ENCODE measurements at places on chromosomes 5 and 9. TPM values are rescaled to one million over a fixed set of nuclear protein-coding genes. Genes with fewer than 3 reads are reported as not detected.

Gene KIAA0825
- 1.9 TPM for total RNA-seq

Gene DIRAS2
- total RNA-seq, result 1.7 TPM

Gene MARVELD2
- total RNA-seq, result 40.9 TPM

Gene PCDHGC4
- 2.2 TPM for total RNA-seq

Gene BHMT2
- not detected for total RNA-seq

GRCh38 chr9:8684978-8685708, 885.6 kb upstream of the DMAC1 start:
- H3K27ac ChIP-seq, result no peak overlapping the region
- no peaks in the 10 kb centered on the region for H3K27me3 ChIP-seq
- H3K4me1 ChIP-seq, result no peaks in the 10 kb centered on the region

DNA sequence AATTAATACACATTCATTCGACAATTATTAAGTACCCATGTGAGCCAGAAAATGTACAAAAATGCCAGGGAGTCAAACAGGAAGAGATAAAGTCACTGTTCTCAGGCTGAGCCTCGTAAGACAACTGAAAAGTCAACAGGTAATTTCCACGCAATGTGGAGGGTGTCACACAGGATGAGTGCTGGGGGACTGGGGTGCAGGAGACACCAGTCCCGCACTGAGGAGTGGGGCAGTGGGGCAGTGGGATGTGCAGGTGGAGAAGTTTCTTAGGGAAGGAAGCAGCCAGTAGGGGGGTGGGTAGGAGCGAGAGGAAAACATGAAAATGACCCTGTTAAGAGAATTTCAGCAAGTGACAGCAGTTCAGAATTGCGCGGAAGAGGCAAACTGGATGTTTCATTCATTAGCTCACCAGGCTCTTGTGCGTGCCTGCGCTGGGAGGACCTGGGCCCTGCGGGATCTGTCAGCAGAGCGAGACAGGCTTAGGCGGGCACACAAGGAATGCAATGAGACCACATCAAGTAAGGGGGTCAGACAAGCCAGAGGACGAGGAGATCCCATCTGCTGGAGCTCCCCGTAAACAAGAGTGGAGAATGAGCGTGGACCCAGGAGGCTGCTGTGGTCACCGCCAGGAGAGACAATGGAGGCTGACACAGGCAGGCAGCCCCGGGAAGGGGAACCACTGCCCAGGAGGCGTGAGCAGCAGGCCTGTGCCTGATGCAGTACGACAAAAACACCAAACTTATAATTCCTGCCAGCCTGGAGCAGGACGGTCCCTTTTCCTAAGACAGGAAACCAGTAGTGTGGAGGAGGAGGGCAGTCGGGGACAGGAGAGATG, 21.0 kb downstream of the CAMSAP1 start:
- H3K27ac ChIP-seq, result no peak overlapping the region
- no peaks in the 10 kb centered on the region for H3K27me3 ChIP-seq
- H3K36me3 ChIP-seq, result no peaks in the 10 kb centered on the region
- H3K4me3 ChIP-seq, result no peak overlapping the region
- DNase-seq, result no peak

- peaks cover 10% of the 10 kb centered on the region for H3K4me1 ChIP-seq
- no peak overlapping the region for H3K4me3 ChIP-seq
- peaks cover 35% of the 10 kb centered on the region for H3K27me3 ChIP-seq
- H3K27ac ChIP-seq, result no peak overlapping the region
- peak; percentile 82 for DNase-seq
Measured at GRCh38 chr9:113657765-113658544, 194.4 kb downstream of the RGS3 start.

- DNase-seq, result no peak
- H3K36me3 ChIP-seq, result no peaks in the 10 kb centered on the region
- no peaks in the 10 kb centered on the region for H3K4me1 ChIP-seq
- no peaks in the 10 kb centered on the region for H3K27me3 ChIP-seq
- H3K27ac ChIP-seq, result no peak overlapping the region
Measured at GRCh38 chr9:88017096-88017495, 42.8 kb upstream of the CDK20 start.

- peak overlapping the region; percentile 18 for H3K4me3 ChIP-seq
- peaks cover 79% of the 10 kb centered on the region for H3K36me3 ChIP-seq
- peak; percentile 79 for DNase-seq
- H3K27me3 ChIP-seq, result no peaks in the 10 kb centered on the region
- H3K4me1 ChIP-seq, result peaks cover 67% of the 10 kb centered on the region
- H3K27ac ChIP-seq, result peak overlapping the region; percentile 91
Measured at GRCh38 chr5:141521244-141521781, 32.4 kb downstream of the PCDHGC5 start.

DNA sequence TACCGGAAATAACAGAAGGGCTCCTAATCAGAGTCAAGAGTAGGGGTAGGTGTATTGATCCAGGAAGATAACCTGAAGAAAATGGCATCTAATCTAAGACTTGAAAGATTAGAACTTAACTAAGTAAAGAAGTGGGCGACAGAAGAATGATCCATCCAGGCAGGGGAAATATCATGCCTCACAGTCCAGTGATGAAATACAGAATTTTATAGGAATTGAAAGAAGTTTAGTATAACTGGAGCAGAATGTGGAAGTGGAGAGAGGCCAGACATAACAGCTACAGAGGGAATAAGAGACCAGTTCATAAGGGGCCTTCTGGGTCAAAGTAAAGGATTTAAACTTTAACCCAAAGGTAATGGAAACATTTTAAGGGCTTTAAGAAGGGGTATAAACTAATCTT, 42.2 kb downstream of the ERP44 start:
- no peaks in the 10 kb centered on the region for H3K4me1 ChIP-seq
- no peak overlapping the region for H3K4me3 ChIP-seq
- DNase-seq, result no peak
- no peak overlapping the region for H3K27ac ChIP-seq
- H3K27me3 ChIP-seq, result no peaks in the 10 kb centered on the region
- no peaks in the 10 kb centered on the region for H3K36me3 ChIP-seq

DNA sequence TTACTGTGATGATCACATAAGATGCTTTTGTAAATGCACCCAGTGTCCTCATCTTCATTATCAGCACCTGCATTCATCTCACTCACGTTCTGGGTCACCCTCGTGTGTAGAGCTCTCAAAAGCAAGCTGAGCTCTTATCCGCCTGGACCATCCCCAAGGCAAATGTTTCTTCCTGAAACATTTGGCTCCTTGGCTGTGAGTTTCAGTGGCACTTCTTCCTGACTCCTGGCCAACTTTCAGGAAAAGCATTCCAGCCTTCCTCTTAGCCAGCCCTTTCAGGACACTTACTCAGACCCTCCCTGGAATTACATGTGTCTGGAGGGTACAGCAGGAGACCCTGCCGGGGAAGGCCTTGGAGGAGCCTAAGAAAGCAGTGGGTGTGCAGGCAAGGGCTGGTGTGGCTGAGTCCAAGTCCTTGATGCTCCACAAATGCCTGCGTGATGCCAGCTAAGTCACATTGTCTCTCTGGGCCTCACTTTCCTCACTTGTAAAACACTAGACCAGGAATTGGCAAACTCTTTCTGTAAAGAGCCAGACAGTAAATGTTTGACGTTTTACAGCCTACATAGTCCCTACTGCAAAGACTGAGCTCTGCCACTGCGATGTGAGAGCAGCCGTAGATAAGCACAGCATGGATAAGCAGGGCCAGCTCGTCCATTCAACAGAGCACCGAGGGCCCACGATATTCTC, 72.1 kb downstream of the PDE6A start:
- no peaks in the 10 kb centered on the region for H3K36me3 ChIP-seq
- no peak for DNase-seq
- no peak overlapping the region for H3K27ac ChIP-seq
- H3K27me3 ChIP-seq, result peaks cover 25% of the 10 kb centered on the region

DNA sequence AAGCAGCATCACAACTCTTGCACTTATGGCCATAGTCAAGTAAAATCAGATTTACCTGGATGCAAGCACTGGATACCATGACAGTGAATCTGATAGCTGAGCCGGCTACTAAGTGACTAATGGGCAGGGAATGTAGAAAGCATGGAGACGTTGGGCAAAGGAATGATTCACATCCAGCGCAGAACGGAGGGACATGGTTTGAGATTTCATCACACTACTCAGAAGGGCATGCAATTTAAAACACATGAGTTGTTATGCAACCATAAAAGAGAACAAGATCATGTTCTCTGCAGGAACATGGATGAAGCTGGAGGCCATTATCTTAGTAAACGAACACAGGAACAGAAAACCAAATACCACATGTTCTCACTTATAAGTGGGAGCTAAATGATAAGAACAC, 169.1 kb upstream of the PIK3R1 start:
- H3K36me3 ChIP-seq, result peaks cover 7% of the 10 kb centered on the region
- H3K27me3 ChIP-seq, result no peaks in the 10 kb centered on the region
- peak; percentile 57 for DNase-seq

DNA sequence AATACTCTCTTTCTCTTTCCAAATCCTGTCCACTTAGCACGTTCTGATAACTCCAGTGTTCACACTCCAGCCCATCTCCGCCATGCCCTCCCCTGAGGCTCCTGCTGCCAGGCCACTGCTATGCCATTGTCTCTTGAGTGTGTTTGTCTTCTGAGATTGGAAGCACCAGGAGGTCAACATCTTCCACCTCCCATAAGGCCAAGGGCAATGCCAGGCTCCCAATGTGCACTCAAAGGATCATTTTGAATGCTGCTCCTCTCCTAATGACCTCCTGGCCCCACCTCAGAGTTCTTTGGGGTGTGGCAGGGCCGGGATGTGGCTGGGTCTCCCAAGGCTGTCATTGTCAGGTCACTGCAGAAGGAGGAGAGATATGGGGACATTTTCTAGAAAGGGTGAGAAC, 19.5 kb downstream of the IGIP start:
- DNase-seq, result no peak
- peaks cover 31% of the 10 kb centered on the region for H3K27me3 ChIP-seq
- no peak overlapping the region for H3K27ac ChIP-seq
- H3K4me1 ChIP-seq, result peaks cover 15% of the 10 kb centered on the region
- H3K4me3 ChIP-seq, result peak overlapping the region; percentile 65

All from Calu3 (cell line).